ENCODE measurements at places on chromosomes 1 and 21. TPM values are rescaled to one million over a fixed set of nuclear protein-coding genes. Genes with fewer than 3 reads are reported as not detected.

DNA sequence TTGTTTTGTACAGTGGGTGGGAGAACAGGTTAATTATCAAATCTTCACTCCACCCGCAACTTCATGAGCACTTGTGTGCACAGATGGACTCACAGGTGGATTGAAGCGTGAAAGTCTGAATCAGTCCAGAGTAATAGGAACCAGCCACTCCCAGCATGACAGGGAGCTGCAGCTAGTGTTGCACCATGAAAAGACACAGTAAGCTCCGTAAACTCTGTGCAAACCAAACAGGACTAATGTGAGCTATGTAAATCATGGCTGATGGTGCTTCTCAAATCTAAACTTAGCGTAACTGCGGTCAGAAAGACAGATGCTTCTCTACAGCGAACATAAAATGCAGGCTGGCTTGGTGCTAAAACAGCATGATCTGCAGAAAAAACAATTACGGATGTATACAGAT is 114.4 kb downstream of the CENPF start:
- no peak for DNase-seq

DNA sequence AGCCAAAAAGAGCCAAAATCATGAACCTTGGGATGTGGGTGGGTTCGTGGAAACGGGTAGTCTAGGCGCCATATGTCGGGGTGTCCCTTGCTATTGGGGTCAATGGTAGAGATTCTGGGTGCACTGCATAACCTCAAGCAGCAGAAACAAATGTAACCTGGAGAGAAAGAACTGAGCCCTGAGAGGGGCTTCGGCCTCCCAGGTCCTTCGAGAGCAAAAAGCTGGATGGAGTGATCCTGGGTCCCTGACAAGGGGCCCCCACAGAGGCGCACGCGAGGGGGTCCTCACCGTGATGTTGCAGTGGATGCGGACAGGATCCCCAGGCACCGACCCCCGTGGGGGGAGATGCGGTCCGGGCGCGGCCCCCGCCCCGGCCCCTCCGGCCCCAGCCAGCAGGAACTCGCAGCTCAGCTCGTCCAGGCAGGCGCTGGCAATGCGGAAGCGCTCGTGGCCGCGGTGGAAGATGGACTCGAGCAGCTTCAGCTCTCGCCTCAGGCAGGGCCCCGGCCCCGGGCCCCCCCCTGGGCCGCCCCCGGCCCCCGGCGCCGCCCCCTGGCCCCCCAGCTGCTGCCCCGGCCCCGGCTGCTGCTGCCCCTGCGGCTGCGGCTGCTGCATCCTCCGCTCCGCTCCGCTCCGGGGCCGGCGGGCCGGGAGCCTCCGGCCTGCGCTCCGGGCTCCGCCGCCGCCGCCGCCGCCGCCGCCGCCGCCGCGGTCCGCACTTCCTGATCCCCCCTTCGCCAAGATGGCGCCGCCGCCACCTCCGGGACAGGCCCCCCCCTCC is at the start of gene UBE2Q1:
Gene UBE2Q1, minus strand, starts transcription at position 724 of the 781 bp plus-strand sequence. Its CDS starts 109 bp downstream, at position 615.
- DNase-seq, result peak; percentile 80

GRCh38 chr1:181099152-181100014 is 10.9 kb downstream of the IER5 start:
- DNase-seq, result no peak

DNA sequence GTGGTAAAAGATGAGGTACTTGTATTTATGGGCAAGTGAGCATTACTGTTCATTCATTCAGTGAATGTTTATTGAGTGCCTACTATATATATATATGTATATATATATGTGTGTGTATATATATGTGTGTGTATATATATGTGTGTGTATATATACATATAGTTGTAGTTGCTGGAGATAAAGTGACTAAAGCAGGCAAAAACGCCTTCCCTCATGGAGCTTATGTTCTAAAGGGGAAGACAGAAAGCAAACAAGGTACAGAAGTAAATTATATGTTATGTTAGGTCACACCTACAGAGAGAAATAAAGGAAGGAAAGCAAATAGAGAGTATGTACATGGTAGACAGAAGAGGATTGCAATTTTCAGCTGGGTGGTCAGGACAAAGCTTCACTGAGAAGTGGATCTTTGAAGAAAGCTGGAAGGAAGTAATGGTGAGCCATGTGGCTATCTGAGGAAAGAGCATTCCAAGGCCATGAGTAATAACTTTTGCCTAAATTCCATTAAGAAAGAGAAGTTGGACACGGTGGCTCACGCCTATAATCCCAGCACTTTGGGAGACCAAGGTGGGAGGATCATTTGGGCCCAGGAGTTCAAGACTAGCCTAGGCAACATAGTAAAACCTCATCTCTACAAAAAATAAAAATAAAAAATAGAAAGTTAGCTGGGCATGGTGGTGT is 33.5 kb upstream of the KLF17 start:
- DNase-seq, result no peak

The FAAH gene
- total RNA-seq, result 34.3 TPM

The UQCRHL gene
- total RNA-seq, result 0.50 TPM

The ADAMTS1 gene
- total RNA-seq, result 4.3 TPM
